ENCODE measurements at places on chromosomes 5 and 9.

GRCh38 chr9:111798786-111799185, 4.0 kb upstream of the SHOC1 start:
- DNase-seq: no peak

- DNase-seq: no peak
Observed at GRCh38 chr5:68519143-68519542, 303.6 kb downstream of the PIK3R1 start.

DNA sequence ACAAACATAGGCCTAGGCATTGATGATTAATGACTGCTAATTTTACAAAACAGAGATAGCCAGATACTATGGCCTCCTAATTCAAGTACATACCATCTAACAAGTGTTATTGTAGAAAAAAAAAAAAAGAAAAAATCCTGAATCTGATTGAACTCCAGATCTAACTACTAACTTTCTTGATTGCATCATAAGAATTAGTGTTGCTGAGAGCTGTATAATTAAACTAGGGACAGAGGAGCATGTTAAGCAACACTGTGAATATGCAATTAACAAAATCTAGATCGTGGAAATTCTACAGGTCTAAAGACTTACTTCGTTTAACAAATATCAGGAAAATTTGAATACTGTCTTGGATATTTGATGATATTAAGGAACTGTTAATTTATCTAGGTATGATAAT, 208.3 kb upstream of the ZNF608 start:
- DNase-seq: no peak

GRCh38 chr5:134206627-134207160, 19.2 kb downstream of the PPP2CA start:
- DNase-seq: no peak

DNA sequence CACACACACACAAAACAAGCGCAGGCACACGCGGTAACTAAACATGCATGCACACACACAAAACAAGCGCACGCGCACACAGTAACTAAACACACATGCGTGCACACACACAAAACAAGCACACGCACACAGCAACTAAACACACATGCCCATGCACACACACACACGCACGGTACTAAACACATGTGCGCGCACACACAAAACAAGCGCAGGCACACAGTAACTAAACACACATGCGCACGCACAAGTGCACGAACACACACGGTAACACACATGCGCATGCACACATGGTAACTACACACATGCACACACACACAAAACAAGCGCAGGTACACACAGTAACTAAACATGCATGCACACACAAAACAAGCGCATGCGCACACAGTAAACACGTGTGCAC, 19.9 kb upstream of the SLC6A3 start:
- no peak for DNase-seq

DNA sequence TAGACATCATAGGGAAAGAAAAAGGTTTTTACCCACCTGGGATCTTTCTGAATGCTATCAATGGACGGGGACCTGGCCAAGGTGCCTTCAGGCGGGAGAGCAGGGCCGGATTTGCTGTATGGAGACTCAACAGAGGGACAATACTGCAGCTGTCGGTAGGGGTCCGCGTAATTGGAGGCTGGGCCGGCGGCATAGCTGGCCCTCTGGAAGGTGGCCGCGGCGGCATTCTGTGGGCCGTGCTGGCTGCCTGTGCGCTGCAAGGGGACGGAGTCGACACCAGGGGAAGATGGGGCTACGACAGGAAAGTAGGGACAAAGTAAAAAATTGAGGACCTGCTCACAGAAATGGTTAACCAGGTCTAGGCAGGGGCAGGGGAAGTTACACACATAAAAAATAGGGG, 557.9 kb downstream of the CTNND2 start:
- no peak for DNase-seq

- DNase-seq: no peak
Observed at GRCh38 chr9:92770360-92770995, 5.8 kb upstream of the BICD2 start.

GRCh38 chr5:851553-851952, 767 bp upstream of the ZDHHC11 start:
- no peak for DNase-seq

- no peak for DNase-seq
Observed at GRCh38 chr5:90560771-90561170, 2.2 kb downstream of the ADGRV1 start.

GRCh38 chr5:180858586-180858985, 2.5 kb downstream of the ZFP62 start:
- DNase-seq: no peak

- peak; percentile 56 for DNase-seq
Observed at GRCh38 chr9:4382722-4383317, 83.0 kb upstream of the GLIS3 start.

DNA sequence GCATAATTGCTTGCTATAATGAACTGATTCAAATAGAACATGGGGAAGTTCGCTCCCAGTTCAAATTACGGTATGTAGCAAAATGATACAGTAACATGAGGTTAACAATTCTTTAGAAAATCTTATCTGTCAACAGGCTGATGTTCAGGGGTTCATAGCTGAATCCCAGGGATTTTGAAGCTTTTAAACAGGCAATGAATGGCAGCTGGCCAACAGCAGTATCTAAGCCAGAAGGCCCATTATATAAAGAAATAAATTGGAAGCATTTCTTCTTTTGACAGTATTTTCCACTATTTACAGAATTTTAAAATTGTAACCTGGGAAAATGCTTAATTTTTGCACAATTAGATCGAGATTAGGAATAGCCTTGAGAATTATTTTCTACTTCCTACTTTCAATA, 126.8 kb downstream of the PDE8B start:
- peak; percentile 32 for DNase-seq

- DNase-seq: peak; percentile 62
Observed at GRCh38 chr5:88824892-88825583, 57.9 kb downstream of the MEF2C start.

- DNase-seq: no peak
Observed at GRCh38 chr5:145805819-145806218, 29.3 kb downstream of the PRELID2 start.

- DNase-seq: no peak
Observed at GRCh38 chr5:146059460-146060220, 45.7 kb downstream of the PLAC8L1 start.

DNA sequence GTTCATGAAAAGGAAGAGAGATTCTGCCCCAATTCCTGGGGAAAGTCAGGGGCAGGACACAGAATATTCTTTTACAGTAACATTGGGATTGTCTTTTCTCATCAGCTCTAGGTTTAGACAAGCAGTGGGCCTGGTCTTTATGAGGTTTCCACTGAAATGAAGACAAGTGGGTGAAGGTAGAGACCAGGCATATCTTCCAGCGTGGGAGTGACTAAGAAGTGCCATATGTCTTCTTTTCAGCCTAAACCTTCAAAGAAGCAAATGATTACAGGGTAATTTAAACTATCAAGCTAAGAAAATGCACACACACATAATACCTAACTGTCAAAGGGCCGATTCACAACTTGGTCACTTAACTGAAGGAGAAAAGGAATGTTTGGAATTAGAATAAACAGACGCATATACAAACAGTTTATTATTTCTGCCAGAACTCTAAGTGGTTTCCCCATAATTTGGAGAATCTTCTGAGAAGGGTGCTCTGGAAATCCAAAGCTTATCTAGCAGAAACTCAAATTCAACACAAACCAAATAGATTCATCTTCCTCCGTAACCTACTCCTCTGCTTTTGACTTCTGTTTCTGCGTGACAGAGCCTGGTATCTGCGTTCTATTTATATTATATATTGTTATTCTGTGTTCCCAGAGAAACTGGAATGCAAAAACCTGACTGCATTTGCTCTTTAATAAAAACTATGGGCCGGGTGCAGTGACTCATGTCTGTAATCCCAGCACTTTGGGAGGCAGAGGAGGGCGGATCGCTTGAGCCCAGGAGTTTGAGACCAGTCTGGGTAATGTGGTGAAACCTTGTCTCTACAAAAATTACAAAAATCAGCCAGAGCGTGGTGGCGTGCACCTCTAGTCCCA, 22.0 kb upstream of the TEK start:
- DNase-seq: no peak

DNA sequence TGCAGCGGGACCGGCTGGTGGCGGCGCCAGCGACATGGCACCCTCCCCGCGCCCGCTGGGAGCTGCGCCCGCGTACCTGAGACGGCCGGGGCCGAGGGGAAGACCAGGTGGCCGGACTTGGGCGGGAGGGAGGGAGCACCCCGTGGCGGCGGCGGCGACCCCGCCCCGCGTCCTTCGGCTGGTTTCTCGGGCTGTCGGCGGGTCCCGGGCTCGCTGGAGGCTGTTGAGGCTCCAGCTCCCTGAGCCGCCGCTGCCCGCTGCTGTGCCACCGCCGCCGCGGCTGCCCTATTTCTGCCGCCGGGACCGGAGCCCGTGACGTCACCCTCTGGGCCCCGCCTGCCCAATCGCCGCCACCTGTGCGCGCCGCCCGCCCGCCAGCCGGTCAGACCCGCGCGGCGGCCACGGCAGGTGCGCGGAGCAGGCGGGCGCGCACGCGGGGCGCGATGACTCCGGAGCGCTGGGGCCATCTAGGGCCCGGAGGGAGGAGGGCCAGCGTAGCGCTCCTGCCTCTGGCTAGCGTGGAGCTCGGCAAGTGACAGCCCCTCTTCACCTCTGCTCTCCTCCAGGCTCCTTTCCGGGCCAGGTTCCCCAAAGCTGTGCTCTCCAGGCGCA, at the start of gene FSTL4:
Gene FSTL4, minus strand, starts transcription at position 293 of the 612 bp plus-strand sequence.
- DNase-seq: peak; percentile 8

- DNase-seq: no peak
Observed at GRCh38 chr5:143311955-143312354, 91.5 kb downstream of the NR3C1 start.

GRCh38 chr9:1927546-1927945, 87.6 kb upstream of the SMARCA2 start:
- DNase-seq: no peak

DNA sequence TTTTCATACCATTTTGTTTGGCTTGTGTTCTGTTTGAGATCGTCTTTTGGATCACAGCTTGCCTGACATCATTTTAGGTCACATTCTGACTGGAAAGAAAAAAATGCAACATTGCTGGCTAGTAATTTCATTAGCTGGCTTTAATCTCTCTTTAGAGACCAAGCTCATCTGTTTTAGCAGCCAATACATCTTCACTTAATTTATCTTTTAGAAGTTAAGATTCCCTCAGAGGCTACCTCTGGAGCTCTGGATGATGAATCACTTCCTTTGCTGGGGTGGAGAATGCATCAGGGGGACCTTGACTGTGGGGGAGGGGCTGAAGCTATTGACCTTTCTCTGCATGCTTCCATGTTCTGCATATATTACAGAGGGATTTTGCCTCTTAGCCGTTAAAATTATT, 181.5 kb upstream of the OTULINL start:
- no peak for DNase-seq

- no peak for DNase-seq
Observed at GRCh38 chr5:88674356-88675167, 208.4 kb downstream of the MEF2C start.

- DNase-seq: no peak
Observed at GRCh38 chr5:143425835-143426234, 22.3 kb upstream of the NR3C1 start.

DNA sequence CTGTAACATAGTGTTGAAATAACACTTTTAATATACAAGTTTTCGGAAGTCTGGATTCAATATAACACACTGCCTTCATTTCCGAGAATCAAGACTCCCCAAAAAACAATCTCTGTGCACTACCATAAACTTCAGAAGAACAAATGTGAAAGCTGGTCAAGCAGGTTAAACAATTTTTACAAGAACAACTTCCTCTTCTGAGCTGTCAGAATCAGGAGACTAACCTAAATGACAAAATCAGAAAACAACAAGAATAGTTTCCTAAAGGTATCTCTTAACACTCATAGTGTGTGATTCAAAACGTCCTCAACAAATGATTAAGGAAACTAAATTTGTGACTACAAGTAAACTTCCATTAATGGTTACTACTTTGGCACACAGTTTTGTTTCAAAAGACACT, 11.6 kb downstream of the C9orf72 start:
- DNase-seq: no peak

DNA sequence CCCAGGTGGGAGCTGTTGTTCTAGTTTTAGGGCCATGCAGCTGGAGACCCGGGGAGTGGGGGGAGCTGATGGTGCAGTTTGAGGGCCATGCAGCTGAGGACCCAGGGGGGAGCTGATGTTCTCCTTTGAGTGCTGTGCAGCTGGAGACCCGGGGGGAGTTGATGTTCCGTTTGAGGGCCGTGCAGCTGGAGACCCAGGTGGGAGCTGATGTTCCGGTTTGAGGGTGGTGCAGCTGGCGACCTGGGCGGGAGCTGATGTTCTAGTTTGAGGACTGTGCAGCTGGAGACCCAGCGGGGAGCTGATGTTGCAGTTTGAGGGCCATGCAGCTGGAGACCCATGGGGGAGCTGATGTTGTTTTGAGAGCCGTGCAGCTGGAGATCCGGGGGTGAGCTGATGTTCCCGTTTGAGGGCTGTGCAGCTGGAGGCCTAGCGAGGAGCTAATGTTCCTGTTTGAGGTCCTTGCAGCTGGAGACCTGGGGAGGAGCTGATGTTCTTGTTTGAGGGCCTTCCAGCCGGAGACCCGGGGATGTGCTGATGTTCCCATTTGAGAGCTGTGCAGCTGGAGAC, 14.6 kb downstream of the PDCD6 start:
- no peak for DNase-seq

GRCh38 chr5:6937677-6938076, 224.4 kb downstream of the TENT4A start:
- no peak for DNase-seq

DNA sequence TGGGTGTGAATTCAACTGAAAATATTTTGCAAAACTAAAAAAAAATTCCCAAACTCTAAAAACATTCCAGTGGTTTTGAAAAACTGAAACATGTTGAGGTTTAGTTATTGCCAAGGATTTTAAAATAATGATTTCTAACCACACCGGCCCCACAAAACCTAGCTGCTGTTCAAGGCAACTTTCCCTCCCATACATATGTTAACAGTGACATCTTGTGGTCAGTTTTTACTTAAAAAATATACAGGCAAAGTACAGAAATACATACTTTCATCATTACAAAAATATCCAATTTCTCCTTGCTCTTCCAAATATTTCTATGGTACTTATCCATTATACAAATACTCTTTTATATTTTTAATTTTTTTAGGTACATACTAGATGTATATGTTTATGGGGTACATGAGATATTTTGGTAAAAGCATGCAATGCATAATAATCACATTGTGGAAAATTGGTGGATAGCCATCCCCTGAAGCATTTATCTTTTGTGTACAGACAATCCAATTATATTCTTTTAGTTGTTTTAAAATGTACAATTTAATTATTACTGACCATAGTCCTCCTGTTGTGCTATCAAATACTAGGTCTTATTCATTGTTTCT, 34.4 kb upstream of the MRPS30 start:
- peak; percentile 40 for DNase-seq

- DNase-seq: no peak
Observed at GRCh38 chr9:95551406-95551805, 34.6 kb upstream of the PTCH1 start.

Data from NCI-H446 (cell line).